Activated naive CD4-positive, alpha-beta T cell treated with anti-CD3 and anti-CD28 coated beads for 36 hours (primary cell): ENCODE measurements at places on chromosomes 2 and 18. TPM values are rescaled to one million over a fixed set of nuclear protein-coding genes. Genes with fewer than 3 reads are reported as not detected.

SERPINB7 gene
- not detected for total RNA-seq

DNA sequence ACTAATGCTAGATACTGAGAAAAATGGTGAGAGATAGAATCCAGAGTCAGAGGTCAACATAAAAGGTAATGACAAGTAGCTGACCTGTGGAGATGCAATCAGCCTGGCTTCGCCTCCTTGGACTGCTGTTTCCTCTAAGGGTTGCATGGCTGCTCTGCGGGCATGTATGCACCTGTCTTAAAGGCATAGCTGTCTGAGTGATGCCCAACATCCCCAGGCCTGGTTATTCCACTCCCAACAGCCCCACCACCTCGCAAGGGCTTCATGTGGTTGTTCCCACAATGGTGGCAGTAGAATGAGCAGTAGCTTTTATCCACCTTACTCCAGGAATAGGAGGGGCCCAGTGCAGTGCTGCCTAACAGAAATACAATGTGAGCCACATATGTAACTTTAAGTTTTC lies 69.7 kb upstream of the ALK start:
- no peaks in the 10 kb centered on the region for H3K36me3 ChIP-seq
- H3K27ac ChIP-seq: no peak overlapping the region
- H3K27me3 ChIP-seq: peaks cover 12% of the 10 kb centered on the region
- no peak for DNase-seq

DNA sequence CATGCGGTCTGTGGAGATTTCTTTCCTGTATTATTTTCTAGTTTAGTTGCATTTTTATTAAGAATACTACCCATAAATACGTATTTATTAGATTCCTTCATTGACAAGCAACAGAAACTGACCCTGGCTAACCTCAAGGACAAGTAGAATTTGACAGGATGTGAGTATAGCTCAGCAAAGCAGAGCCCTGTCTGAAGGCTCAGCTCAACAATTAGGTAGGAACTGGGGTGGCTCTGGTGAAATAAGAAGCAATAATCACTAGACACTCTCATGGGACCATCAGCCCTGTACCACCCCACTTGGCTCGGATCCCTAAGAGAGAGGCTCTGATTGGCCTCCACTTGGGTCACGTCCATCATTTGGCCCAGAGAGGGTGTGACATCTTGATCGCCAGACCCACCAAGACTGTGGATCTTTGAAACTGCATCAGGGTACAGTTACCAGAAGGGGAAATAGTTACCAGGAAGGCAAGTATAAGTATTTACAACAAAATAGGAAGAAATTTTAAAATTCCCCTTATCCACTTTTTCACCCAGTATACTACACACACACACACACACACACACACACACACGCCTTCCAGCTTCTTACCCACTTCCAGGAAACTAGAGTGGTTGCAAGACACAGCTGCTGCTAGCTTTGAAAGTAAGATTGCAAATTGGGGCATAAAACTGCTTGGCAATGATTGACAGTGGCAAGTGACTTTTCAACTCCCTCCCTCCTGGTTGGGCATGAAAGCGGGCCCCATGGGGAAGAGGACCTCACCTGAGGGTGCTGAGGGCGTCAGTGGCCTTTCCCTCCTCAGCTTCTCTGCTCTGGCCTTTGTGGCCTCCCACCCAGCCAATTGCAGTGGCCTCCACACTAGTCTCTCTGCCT lies 41.8 kb downstream of the KCTD18 start:
- H3K4me1 ChIP-seq: peaks cover 51% of the 10 kb centered on the region
- peak overlapping the region; percentile 68 for H3K4me3 ChIP-seq
- H3K36me3 ChIP-seq: peaks cover under 1% of the 10 kb centered on the region
- peak; percentile 59 for DNase-seq
- no peaks in the 10 kb centered on the region for H3K27me3 ChIP-seq

- H3K4me1 ChIP-seq: peaks cover 36% of the 10 kb centered on the region
- H3K27me3 ChIP-seq: peaks cover 7% of the 10 kb centered on the region
- H3K27ac ChIP-seq: no peak overlapping the region
- no peaks in the 10 kb centered on the region for H3K36me3 ChIP-seq
Measured at GRCh38 chr2:26812731-26813130, 26.9 kb downstream of the CENPA start.

- no peak overlapping the region for H3K4me3 ChIP-seq
- peaks cover 10% of the 10 kb centered on the region for H3K27me3 ChIP-seq
- no peak for DNase-seq
- no peaks in the 10 kb centered on the region for H3K4me1 ChIP-seq
- no peak overlapping the region for H3K27ac ChIP-seq
- no peaks in the 10 kb centered on the region for H3K36me3 ChIP-seq
Measured at GRCh38 chr2:238729261-238729935, 118.5 kb upstream of the TWIST2 start.

DNA sequence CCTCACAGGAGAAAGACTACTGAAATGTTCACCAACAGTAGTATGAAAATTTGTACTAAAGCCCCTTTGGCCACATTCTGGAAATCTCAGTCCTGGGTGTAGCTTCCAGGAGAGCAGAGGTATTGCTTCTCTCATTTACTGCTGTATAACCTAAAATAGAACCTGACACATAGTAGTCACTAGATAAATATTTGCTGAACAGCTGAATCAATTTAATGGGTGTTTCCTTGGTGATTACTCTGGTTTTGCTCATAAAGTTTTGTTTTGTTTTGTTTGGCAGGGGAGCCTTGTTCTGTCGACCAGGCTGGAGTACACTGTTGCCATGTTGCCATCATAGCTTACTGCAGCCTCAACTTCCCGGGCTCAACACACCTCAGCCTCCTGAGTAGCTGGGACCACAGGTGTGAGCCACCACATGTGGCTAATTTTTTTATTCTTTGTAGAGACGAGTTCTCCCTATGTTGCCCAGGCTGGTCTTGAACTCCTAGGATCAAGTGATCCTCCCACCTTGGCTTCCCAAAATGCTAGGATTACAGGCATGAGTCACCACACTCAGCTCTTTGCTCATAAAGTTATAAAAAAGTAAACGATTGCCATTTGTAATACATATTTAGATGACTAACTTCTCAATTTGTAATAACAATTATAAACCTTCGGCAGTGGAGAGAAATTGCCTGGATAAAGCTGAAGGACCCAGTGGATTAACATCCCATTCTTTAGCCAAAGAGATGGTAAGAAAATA lies 11.5 kb upstream of the PARD3B start:
- peaks cover 4% of the 10 kb centered on the region for H3K27me3 ChIP-seq
- DNase-seq: no peak
- H3K27ac ChIP-seq: no peak overlapping the region
- no peaks in the 10 kb centered on the region for H3K4me1 ChIP-seq

DNA sequence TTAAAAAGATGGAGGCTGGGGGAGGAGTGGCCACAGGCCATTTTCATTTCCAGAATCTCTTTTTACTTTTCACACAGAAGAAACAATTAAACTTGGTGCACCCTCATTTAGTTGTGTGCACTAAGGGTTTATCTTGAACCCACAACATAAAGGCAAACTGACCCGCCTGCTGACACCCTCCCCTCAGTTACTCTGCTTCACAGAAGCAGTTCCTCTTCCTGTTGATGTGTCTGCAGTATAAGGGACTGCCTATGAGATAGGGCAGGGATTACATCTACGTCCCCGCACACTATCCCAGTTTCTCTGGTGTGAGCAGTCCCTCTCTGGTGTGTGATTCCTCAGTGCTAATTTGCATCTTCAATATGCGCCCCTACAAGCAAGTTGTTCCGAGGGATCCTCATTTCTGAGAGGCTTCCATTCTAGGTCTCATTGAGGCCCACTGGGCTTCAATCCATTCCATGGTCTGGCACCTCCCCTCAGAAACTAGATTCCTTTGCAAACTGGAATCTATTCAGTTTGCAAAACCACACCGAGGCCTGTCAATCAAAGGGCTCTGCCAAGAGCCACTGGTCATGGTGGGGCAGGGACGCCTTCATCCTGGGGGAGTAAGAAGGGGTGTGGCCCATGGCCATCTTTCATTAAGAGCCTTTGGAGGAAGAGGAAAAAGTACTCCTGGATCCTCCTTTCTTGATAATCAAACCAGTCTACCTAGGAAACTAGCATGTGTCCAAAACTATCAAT lies 12.3 kb downstream of the CREG2 start:
- H3K27ac ChIP-seq: no peak overlapping the region
- H3K27me3 ChIP-seq: no peaks in the 10 kb centered on the region
- H3K4me3 ChIP-seq: no peak overlapping the region
- H3K36me3 ChIP-seq: no peaks in the 10 kb centered on the region
- H3K4me1 ChIP-seq: peaks cover 10% of the 10 kb centered on the region

DNA sequence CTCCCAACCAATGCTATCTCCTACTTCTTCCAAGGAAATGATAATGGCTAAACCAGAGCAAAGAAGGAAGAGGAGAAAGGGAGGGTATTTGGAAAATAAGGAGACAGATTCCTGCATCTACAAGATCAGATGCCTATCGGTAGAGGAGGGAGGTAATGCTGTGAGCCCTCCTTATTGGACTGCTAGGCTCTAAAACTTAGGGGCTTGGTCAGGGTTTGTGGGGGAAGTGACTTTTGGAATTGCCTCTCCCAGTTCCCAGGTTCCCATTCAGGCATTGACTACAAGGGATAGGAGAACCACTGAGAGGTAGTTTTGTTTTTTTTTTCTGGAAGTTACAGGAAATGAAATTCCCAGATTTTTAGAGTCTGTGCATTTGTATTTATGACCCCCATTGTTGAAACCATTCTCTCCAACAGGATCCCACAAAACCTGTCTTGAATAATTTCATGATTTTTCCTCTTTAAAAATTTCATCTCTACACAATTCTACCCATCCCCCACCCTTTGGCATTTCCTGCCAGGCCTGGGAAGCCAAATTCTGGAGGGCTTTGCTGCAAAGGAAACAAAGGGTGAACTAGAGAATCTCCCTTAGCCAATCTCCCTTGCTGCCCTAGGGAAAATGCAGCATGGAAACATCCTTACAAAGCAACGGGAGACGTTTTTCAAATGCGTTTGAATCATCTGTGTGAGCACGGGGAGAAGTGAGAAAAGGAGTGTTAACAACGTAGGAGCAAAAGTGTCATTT lies 282.1 kb upstream of the EPAS1 start:
- H3K27ac ChIP-seq: no peak overlapping the region
- no peaks in the 10 kb centered on the region for H3K27me3 ChIP-seq
- peaks cover 5% of the 10 kb centered on the region for H3K36me3 ChIP-seq
- H3K4me3 ChIP-seq: no peak overlapping the region
- H3K4me1 ChIP-seq: no peaks in the 10 kb centered on the region

DNA sequence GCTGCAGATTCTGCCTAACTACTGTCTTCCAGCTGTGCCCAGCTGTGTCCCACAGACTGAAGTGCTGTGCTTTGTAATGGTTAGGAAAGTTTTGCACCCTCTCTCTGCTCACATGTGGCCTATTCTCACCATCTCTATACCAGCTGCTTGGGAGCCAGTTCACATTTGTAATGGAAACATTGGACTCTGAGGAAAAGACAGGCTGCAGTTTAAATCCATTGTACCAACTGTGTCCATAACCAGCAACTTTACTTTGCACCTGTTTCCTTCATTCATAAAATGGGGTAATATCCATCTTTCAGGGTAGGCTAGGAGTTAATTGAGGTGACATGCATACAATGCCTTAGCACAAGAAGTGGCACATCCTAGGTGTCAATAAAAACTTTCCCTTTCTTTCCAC lies 344.0 kb downstream of the TNS1 start:
- no peak for DNase-seq
- peaks cover 13% of the 10 kb centered on the region for H3K4me1 ChIP-seq
- no peaks in the 10 kb centered on the region for H3K36me3 ChIP-seq
- H3K27ac ChIP-seq: no peak overlapping the region

DNA sequence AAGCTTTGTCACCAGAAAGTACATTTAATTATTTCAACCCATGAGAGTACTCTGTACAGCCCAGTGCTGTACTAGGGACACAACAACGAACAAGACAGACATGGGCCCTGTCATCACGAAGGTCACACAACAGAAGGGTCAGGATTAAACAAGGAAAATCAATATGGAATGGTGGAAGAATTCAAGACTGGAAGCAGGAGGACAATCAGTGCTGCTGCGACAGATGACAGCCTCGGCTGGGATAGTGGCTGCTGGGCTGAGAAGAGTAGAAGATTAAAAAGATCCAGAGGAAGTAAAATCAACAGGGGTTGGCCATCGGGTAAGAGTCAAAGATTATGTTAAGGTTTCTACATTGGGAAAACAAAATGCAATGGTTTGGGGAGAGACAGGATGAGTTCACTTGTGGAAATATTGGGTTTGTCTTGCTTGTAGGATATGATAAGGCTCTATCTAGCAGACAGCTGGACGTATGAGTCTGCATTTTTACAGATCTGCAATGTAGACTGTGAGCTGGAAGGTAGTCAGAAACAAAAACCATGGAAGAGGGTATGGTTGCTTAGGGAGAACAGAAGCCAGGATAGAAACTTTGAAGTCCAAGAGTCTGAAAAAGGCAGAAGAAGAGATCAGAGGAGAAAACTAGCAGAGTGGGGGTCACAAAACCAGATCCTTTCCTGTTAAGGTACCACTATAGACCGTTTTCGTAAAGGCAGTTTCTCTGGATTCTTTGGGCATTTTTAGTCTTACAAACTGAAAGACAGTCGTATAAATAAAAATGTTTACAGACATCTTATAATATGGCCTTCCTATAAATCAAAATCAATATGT lies 84.1 kb downstream of the PRELID3A start:
- no peak overlapping the region for H3K27ac ChIP-seq
- no peak overlapping the region for H3K4me3 ChIP-seq
- no peaks in the 10 kb centered on the region for H3K4me1 ChIP-seq
- H3K27me3 ChIP-seq: no peaks in the 10 kb centered on the region
- H3K36me3 ChIP-seq: no peaks in the 10 kb centered on the region

MC5R gene
- total RNA-seq: not detected

DNA sequence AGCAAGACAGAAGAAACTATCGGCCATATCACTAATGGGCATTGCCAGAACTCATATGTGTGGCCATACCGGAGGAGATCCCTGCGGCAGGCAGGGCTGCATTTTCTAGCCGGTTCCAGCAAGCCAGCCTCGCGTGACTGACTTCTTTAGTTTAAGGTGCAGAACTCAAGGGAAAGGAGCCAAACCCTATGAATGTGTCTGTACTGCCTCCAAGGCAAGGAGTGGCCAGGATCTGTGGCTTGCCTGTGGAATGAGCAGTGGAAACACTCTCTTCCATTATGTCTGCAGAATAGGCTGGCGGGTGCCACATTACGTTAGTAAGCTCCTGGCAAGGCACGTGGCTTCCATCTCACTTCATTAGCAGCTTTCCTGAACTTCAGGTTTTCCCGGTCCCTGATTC lies 137.6 kb downstream of the ATL2 start:
- H3K36me3 ChIP-seq: no peaks in the 10 kb centered on the region
- peaks cover 2% of the 10 kb centered on the region for H3K27me3 ChIP-seq
- H3K4me1 ChIP-seq: no peaks in the 10 kb centered on the region
- DNase-seq: no peak
- H3K27ac ChIP-seq: no peak overlapping the region

- no peaks in the 10 kb centered on the region for H3K4me1 ChIP-seq
- H3K27me3 ChIP-seq: peaks cover 20% of the 10 kb centered on the region
- no peak overlapping the region for H3K27ac ChIP-seq
- no peak overlapping the region for H3K4me3 ChIP-seq
- H3K36me3 ChIP-seq: no peaks in the 10 kb centered on the region
Measured at GRCh38 chr2:16613539-16614011, 52.1 kb downstream of the CYRIA start.

DNA sequence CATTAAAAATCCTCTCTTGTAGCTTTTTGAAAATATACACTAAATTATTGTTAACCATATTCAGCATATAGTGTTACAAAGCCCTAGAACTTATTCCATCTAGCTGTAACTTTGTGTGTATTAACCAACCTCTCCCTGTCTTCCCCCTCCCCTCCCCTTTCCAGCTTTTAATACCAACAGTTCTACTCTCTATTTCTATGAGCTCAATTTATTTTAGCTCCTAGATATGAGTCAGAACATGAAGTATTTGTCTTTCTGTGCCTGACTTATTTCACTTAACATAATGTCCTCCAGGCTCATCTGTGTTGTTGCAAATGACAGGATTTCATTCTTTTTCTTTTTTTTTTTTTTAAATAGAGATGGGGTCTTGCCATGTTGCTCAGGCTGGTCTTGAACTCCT lies 45.1 kb downstream of the GPD2 start:
- H3K27me3 ChIP-seq: no peaks in the 10 kb centered on the region
- H3K4me1 ChIP-seq: peaks cover 28% of the 10 kb centered on the region
- peaks cover 13% of the 10 kb centered on the region for H3K36me3 ChIP-seq

FEV gene
- not detected for total RNA-seq
